ENCODE measurements at places on chromosomes 2 and 18.
A peak's percentile ranks its signal among the peaks of the same experiment; 100 is the strongest.

DNA sequence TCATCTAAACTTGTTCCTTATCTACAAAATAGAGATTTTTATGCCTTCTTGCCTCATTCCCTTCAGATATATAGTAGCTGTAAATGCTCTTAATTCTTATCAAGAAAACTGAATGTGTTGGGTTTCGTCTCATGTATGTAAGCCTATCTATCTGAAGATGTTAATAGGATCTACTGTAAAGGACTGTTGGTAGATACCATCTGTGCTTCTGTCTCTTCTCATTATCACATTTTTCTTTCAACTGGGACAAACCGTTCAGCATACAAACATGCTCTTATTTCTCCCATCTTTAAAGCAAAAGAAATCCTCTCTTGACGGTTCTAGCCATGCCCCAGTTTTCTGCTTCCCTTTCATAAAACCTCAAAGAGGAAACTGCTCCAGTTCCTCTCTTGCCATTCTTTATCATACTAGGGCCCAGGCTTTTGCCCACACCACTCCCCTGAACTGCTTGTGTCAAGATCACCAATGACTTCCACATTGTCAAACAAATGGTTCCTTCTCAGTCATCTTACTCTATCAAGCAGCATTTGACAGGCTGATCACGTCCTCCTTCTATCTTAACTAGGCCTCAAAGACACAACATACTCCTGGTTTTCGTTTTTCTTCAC, 88.7 kb downstream of the ARHGEF33 start:
- DNase-seq, result no peak

DNA sequence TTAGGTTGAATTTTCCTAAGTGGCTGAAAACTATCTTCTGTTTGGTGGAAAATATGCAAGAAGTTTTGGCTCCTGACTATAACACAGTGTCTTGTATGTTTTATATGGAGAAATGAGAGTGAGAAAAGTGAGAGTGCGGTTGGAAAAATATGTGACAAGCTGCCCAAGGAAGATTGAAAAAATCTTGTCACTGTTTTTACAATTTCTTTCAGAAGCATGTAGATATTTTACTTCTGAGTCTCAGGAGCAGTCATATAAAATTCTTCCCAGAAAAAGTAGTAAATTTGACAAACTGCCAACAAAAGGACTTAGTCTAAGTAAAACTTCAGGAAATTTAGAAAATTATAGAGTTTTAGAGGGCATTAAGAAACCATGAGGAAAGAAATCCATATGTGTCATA, 19.4 kb upstream of the RMND5A start:
- DNase-seq, result no peak

- no peak for DNase-seq
Observed at GRCh38 chr2:187502467-187502866, 51.8 kb downstream of the TFPI start.

GRCh38 chr2:183868707-183869106, 729.6 kb upstream of the ZNF804A start:
- no peak for DNase-seq

- DNase-seq, result no peak
Observed at GRCh38 chr18:45324101-45324494, 291.2 kb upstream of the SLC14A2 start.

- DNase-seq, result no peak
Observed at GRCh38 chr2:148603562-148603920, 41.0 kb upstream of the EPC2 start.

DNA sequence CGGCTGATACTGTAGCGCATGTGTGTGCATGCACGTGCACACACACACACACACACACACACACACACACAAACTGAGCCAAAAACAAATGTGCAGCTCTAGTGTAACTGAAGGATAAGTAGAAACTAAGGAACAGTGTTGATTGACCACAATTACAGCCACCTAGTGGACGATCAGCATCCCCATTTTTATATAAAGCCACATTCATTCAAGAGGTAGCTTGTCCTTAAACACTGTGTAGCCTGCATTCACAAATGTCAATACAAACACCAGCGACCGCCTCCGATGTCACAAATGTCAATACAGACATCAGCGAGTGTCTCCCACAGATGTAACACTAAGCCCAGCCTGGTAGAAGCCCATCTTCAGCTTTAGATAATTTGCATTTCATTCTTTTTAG, 167.4 kb downstream of the PTGR3 start:
- peak; percentile 74 for DNase-seq

- no peak for DNase-seq
Observed at GRCh38 chr2:128670066-128670465, 351.4 kb upstream of the HS6ST1 start.

DNA sequence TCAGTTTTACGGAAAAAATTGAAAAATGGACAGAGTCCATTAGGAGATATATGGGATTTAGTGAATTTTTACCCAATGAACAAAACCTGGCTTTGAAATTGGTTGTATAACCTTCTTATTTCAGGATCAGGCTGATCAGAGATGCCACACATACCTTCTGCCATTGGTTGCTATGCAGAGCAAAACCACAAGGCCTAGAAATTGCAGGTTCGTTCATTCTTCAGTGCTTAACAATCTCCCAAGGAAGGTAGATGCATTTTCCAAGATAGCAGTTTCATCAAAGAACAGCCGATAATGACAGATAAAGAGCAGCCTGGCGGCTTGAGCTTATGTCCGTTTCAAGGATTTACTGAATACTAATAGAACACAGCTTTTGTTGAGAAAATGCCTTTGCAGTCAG, 868.8 kb downstream of the EPHA4 start:
- DNase-seq, result no peak

DNA sequence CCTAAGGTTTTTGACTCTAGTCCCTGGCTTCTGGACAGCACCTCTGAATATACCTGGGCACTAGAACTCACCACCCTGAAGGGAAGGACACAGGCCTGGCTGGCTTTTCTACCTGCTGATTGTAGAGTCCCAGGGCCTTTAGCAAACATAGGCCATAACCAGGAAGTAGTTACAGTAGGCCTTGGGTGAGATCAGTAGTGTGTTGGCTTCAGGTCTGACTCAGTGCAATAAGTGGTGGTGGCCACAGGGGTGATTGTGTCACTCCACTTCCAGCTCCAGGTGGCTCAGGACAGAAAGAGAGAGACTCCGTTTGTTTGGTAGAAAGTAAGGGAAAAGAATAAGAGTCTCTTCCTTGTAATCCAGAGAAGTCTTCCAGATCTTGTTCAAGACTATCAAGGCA, 101.7 kb upstream of the LGALSL start:
- no peak for DNase-seq
